ENCODE measurements at places on chromosomes 7 and 10. TPM values are rescaled to one million over a fixed set of nuclear protein-coding genes. Genes with fewer than 3 reads are reported as not detected.

- no peak for DNase-seq
These were observed 99.3 kb upstream of the THSD7A start for GRCh38 chr7:11931307-11931706.

- DNase-seq, result no peak
These were observed 9.1 kb upstream of the SCART1 start for GRCh38 chr10:133444342-133445267.

DNA sequence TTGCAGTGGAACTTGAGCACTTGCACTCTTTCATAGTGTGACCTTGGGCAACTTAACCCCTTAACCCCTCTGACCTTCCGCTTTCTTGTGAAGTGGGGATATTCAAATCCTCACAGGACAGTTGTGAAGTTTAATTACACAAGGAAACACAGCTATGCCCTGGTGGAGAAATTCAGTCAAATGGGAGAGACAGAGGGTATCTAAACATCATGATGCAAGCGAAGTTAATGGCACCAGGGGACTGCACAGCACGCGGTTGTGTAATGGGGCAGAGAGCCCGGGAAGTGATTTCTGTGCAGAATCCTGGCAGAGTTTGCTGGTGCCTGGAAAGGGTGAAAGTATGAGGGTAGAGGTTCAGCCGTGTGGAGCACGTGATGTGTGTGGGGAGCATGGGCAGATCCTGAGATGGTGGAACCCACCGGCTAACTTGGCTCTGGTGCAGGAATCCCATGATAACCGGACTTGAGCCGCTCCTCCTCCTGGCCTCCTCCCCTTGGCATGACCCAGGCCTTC is 51.7 kb downstream of the SNX10 start:
- no peak for DNase-seq

DNA sequence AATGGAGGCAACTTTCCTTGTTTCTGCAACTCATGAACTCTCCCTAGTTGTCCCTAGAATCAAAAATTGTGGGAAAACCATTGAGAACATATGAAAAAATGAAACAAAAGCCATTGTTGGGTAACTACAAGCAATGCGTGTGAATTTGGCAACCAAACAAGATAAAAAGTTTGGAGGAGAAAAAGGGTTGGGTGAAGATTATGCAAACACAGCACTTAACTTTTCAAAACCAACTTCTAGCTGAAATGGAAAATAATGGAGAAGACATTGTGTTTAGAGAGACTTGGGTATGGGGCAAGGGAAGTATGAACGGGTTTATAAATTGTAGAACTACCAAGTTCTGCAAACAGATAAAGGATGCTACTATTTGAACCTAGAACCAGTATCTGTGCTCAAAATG is 89.0 kb upstream of the SVIL start:
- DNase-seq, result no peak

DNA sequence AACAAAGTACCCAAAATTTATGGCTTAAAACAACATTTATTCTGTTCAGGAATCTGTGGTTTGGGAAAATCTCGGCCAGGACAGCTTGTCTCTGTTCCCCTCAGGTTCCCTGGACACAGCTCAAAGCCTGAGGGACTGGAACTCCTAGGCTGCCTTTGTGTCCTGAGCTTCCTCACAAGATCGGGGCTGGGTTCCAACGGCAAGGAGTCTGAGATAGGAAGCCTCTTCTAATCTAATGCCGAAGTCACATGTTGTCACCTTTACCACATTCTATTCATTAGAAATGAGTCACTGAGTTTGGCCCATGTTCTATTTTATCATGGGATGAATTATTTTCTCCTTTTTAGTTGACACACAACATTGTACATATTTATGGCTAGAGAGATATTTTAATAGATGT is 80.5 kb downstream of the ANKRD26 start:
- no peak for DNase-seq

- no peak for DNase-seq
These were observed 19.5 kb upstream of the CSTF2T start for GRCh38 chr10:51718804-51719291.

Gene ARF5
- 136 TPM for polyA plus RNA-seq

Gene ODAD2
- polyA plus RNA-seq, result not detected
